Myocyte (in vitro differentiated cells): ENCODE measurements at places on chromosomes 3 and 15.

- no peak for DNase-seq
Measured at GRCh38 chr3:176566757-176567156, 630.5 kb downstream of the TBL1XR1 start.

GRCh38 chr15:38536201-38536676 is 28.4 kb downstream of the RASGRP1 start:
- no peak for DNase-seq

DNA sequence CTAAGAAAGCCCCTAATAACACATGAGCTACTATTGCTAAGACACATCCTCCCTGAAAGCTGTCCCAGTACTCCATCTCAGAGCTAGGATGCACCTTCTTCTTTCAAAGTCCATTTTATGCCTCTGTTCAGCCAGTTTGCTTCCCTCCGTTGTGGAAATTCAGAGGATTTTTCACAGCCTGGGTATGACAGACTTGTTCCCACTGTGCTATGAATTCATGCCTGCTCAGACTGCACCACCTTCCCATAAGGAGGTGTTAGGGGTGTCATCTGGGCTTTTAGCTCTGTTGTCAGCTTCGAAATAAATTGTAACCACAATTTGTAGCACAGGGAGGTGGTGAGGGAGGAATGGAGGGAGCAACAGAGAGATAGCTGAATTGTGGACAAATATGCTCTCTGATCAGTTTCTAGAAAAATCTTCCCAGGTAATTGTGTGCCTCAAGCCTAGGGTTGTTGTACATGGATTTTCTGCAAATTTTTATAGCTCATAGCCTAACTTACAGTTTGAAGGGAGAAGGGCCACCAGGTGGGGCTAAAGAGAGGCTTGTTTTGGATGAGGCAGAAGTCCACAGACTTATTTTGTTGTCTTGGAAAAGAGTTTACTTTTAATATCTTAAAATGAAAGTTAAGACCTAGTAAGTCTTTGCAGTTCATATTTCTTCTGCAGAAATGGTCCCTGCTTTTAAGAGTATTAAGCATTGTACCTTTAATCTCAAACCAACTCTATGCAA is 462.0 kb downstream of the PDCD6IP start:
- DNase-seq = peak; percentile 74

GRCh38 chr3:49172551-49173041 is 1.2 kb downstream of the KLHDC8B start:
- peak; percentile 83 for DNase-seq

- peak; percentile 84 for DNase-seq
Measured at GRCh38 chr15:98800437-98801233, 152.3 kb downstream of the IGF1R start.

- no peak for DNase-seq
Measured at GRCh38 chr3:42501321-42501680, 1.1 kb upstream of the VIPR1 start.

DNA sequence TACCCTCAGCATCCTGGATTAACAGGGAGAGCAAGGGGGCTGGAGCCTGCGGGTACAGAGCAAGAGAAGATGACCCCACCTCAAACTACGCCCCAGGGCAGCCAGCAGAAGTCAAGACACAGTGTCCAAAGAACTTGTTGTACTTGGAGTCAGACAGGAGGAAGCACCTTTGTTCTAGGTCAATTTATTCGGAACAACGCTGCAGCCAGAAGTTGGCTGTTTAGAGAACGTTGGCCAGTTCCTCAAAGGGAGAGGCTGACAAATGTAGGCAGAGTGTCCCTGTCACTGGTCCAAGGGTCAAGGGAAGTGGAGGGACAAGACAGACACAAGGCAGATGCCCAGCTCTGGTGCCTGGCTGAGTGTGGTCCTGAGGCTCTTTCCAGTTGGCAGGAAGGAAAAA is 32.1 kb upstream of the PIAS1 start:
- no peak for DNase-seq

- DNase-seq = peak; percentile 15
Measured at GRCh38 chr3:66989860-66990696, 8.0 kb upstream of the KBTBD8 start.

- no peak for DNase-seq
Measured at GRCh38 chr15:71346464-71346863, 231.2 kb downstream of the THSD4 start.

- DNase-seq = no peak
Measured at GRCh38 chr3:68408626-68409025, 523.7 kb downstream of the TAFA4 start.

DNA sequence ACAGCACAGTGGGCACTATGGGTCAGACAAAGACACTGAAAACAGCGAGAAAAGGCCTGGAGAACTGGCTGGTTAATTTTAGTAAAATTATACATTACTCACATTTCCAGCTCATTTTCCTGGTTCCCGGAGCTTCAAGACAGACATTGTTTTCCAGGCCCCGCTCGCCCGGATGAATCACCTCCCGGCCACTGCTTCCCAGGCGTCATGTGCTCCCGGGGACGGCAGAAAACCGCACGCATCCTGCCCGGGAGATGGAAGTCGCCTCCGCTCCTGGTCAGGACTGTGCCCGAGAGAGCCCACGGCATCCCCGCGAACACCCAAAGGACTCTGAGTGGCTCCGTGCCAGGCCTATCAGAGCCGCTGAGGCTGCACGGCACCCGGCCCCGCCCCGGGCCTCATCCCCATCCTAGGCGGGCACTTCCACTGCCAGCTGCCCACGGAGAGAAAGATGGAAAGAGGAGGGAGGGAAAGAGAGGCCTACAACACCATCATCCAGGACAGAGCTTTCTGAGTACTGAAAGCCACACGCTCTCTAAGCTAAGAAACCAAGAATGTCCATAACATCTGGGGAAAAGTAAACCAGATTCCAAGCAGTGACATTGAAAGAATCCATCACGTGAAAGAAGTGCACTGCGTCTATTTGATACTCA is 75.1 kb downstream of the VGLL4 start:
- DNase-seq = peak; percentile 97

- DNase-seq = no peak
Measured at GRCh38 chr3:46353647-46354410, at the start of gene CCR2. CCR2 (plus strand) TSS chr3:46354111; CDS start chr3:46357528, 3,417 bp downstream.

GRCh38 chr3:12230877-12231276 is 58.0 kb upstream of the PPARG start:
- no peak for DNase-seq

DNA sequence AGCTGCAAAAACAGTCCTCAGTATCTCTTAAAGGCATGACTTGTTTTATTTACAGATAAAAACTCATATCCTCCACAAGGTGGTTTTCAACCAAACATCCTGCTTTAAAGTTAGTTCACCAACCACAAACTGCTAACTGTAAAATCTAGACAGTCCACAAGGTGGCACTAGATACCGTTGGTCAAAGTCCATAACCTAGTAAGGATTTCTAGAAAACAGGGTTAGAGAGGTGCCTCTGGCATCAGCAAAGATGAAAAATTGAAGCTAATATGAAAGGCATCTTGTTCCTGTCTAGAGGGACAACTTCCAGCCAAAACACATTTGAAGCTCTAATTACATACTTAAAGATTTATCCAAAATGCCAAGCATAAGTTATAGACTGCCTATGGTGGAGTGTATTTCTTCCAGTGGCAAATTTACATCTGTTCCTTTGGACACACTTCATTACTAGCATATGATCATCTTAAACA is 56.0 kb downstream of the ZMAT3 start:
- peak; percentile 87 for DNase-seq

DNA sequence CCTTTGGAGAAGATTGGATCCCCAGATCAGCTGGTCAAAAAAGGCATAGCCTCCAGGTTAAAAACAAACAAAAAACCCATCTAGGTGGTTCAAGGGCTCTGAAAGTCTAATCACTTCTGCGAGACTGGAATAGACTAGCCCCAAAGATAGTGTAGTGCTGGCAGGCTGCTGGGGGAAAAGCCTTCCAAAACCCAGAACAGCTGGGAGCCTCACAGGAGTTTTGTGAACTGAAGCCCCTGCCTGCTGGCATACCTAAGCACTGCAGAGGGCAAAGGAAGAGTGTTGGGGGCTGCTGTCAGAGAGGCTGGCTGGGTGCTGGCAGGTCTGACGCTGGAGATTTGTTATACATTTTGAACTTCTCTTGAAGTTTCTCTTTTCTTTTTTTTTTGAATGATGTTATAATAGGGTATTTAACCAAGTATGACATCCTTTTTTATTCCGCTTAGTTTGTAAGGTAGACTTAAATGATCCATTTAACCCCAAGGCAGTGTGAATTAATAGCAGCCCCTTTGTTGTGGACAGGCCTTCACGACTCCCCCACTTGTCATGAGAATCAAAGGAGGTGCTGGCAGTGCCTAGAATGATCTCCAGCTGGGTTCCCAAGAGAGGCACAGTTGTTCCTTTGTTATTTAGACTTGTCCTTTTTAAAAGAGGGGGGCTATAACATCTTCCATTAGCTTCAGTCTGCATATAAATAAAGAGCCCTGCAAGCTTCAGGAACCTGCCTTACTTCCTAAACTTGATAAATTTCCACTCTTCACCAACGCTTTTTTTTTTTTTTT is 53.9 kb downstream of the CRTC3 start:
- DNase-seq = no peak

GRCh38 chr3:143071776-143072175 is 47.8 kb upstream of the CHST2 start:
- no peak for DNase-seq

- DNase-seq = no peak
Measured at GRCh38 chr15:43302205-43302817, 28.1 kb downstream of the LCMT2 start.
